ENCODE measurements at places on chromosomes 3 and 15.

DNA sequence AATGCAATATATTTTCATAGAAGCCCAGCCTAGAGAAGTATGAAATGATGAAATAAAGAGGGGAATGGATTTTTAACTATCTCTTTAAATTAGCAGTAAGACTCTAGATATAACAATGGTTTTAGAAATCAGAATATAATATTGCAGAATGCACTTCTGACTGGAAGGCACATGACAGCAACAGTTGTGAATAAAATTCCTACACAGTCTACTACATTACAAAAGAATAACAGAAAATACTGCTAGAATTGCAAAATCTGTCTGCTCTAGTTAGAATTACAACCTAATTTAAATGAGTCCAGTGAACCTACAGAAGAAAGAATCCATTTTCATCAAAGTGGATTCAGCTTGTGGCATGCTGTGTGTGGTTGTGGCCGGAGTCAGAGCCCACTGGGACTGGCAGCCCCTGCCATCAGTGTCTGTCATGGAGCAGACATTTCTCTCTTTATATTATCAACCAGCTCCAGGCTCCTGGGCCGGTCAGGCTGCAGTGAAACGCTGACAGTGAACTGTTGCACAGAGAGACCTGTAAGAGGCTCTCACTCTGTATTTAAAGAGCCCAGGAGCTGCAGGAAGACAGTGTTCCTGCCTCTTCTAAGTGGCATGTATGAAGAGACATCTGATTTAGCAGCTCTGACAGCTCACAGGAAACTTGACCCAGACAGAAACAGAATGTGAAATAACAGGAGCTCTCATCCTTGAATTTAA lies 1523.8 kb upstream of the CADM2 start:
- no peak for ATAC-seq
- no peaks in the 10 kb centered on the region for H3K4me1 ChIP-seq
- no peaks in the 10 kb centered on the region for H3K36me3 ChIP-seq

DNA sequence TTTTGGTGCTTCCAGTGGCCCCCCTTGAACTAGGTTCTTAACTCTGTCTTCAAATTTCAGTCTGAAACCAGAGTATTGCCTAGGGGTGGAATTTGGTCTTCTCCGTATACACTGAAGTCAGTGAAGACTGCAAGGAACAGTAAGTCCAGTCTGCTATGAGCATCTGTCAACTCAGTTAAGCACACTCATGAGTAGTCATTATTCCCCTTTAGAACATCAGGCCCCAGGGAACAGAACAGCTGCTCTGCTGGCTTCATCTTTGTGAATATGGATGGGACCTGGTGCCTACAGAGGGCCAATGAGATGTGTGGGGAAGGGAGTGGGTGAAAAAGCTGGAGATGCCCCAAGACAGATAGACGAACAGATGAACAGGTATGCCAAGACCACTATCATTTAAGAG lies 85.2 kb upstream of the PRR23C start:
- no peak overlapping the region for H3K27ac ChIP-seq
- no peaks in the 10 kb centered on the region for H3K4me1 ChIP-seq
- H3K36me3 ChIP-seq: no peaks in the 10 kb centered on the region
- no peak overlapping the region for H3K4me3 ChIP-seq

GRCh38 chr15:60679256-60679655 lies 200.3 kb upstream of the ICE2 start:
- H3K36me3 ChIP-seq: peaks cover 39% of the 10 kb centered on the region
- H3K4me3 ChIP-seq: no peak overlapping the region
- peak; percentile 25 for ATAC-seq

GRCh38 chr3:119659606-119660291 lies 640 bp downstream of the POPDC2 start:
- peaks cover 6% of the 10 kb centered on the region for H3K36me3 ChIP-seq
- H3K27me3 ChIP-seq: no peaks in the 10 kb centered on the region

DNA sequence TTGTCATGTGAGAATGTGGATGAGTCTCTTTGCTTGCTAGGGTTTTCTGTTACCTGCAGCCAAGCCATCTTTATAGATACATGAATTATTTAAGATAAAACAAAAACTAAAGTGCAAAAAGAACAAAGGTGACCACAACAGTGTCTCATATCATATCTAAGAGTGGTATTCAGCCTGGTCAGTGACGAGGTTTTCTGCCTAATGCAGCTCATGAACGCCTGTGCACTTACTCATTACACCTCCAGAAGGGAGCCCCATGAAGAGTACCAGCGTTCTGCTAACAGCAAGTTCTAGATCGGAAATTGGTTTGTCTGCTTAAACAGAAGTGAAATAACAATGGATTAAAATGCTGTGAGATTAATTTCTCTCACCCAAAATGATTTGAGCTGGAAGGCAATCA lies 19.2 kb downstream of the PXYLP1 start:
- no peak overlapping the region for H3K4me3 ChIP-seq
- no peaks in the 10 kb centered on the region for H3K27me3 ChIP-seq
- H3K4me1 ChIP-seq: no peaks in the 10 kb centered on the region
- no peak overlapping the region for H3K27ac ChIP-seq
- no peak for ATAC-seq
- no peaks in the 10 kb centered on the region for H3K36me3 ChIP-seq

DNA sequence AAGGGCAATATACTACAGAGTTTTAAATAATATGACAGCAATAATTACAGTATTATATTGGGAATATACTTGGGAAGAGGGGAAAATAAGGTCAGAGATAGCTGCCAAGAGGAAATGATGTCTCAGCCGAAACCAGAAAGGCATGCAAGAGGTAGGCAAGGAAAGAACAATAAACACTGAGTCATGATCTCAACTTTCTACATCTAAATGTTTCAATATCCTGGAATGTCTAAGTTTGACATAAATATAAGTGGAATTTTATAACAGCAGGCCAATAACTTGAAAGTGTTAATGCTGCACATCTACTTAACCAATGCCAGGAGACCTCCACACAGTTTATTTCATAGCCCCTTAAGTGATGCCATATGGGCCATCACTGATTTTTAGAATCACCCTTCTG lies 99.8 kb upstream of the CPNE4 start:
- H3K27me3 ChIP-seq: peaks cover 21% of the 10 kb centered on the region
- no peaks in the 10 kb centered on the region for H3K36me3 ChIP-seq
- H3K27ac ChIP-seq: no peak overlapping the region
- ATAC-seq: no peak
- H3K4me3 ChIP-seq: no peak overlapping the region

GRCh38 chr15:68083463-68083862 lies 29.3 kb downstream of the PIAS1 start:
- peaks cover 24% of the 10 kb centered on the region for H3K36me3 ChIP-seq
- H3K4me3 ChIP-seq: no peak overlapping the region
- H3K4me1 ChIP-seq: peaks cover 41% of the 10 kb centered on the region
- no peak overlapping the region for H3K27ac ChIP-seq
- no peaks in the 10 kb centered on the region for H3K27me3 ChIP-seq
- ATAC-seq: no peak

- ATAC-seq: no peak
- H3K36me3 ChIP-seq: no peaks in the 10 kb centered on the region
- no peak overlapping the region for H3K27ac ChIP-seq
- no peak overlapping the region for H3K4me3 ChIP-seq
- no peaks in the 10 kb centered on the region for H3K4me1 ChIP-seq
- H3K27me3 ChIP-seq: peaks cover 4% of the 10 kb centered on the region
Observed at GRCh38 chr3:54533856-54534255, 394.0 kb downstream of the LRTM1 start.

DNA sequence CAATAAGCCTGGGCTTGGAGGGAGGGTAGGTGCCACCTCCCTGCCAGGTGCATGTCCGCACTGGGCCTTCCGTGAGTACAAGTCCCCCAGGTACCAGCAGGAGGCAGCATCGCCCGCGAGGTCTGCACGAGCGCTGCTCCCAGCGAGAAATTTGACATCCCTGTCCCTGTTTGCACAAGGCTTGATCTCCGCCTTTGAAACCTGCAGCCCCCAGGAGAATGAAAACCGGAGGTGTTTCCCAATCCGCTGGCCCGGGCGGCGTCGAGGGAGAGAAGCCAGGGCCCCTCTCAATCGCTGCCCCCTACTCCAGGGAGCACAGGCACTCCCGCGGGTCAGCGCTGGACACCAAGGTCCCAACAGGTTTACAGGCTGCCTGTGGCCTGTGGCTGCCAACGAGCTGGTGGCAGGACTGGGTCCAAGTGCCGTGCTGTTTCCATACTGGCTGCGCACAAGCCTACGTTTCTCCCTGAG lies 961 bp downstream of the HAPLN3 start:
- no peaks in the 10 kb centered on the region for H3K27me3 ChIP-seq
- peak; percentile 84 for ATAC-seq
- H3K36me3 ChIP-seq: peaks cover 11% of the 10 kb centered on the region
- peaks cover 15% of the 10 kb centered on the region for H3K4me1 ChIP-seq
- peak overlapping the region; percentile 78 for H3K4me3 ChIP-seq
- no peak overlapping the region for H3K27ac ChIP-seq

- no peak overlapping the region for H3K4me3 ChIP-seq
- ATAC-seq: no peak
- H3K4me1 ChIP-seq: no peaks in the 10 kb centered on the region
- H3K27me3 ChIP-seq: no peaks in the 10 kb centered on the region
- H3K36me3 ChIP-seq: no peaks in the 10 kb centered on the region
Observed at GRCh38 chr3:27791956-27792355, 69.8 kb upstream of the EOMES start.

DNA sequence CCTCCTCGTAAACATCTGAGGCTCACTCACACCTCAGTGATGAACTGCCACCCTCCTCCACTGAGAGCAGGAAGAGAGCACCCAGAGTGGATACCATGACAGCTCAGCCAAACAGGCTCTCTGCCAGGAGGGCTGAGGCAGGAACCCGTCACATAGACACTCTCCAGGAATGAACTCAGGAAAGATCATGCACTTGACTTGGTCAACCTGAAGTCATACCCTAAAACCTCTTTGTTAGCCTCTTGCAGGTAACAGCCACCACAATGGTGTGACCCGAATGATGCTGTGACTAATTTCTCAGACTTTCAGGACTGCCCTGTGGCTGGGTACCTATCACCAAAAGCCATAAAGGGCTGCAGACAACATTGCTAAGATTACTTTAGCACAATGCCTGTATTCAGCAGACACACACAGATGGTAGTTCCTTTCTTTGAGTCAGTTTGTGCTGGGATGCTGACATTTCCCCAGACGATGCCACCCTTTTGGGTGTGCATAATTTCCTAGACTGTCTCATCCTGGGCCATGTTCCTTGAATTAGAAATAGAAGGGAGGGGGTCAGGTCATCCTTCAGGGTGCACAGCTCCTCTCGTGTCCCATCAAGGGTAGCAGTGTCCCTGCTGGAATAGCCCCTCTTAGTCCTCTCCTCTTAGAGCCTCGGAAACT lies 30.3 kb downstream of the CX3CR1 start:
- peak; percentile 52 for ATAC-seq
- peaks cover 4% of the 10 kb centered on the region for H3K27me3 ChIP-seq
- no peak overlapping the region for H3K4me3 ChIP-seq

DNA sequence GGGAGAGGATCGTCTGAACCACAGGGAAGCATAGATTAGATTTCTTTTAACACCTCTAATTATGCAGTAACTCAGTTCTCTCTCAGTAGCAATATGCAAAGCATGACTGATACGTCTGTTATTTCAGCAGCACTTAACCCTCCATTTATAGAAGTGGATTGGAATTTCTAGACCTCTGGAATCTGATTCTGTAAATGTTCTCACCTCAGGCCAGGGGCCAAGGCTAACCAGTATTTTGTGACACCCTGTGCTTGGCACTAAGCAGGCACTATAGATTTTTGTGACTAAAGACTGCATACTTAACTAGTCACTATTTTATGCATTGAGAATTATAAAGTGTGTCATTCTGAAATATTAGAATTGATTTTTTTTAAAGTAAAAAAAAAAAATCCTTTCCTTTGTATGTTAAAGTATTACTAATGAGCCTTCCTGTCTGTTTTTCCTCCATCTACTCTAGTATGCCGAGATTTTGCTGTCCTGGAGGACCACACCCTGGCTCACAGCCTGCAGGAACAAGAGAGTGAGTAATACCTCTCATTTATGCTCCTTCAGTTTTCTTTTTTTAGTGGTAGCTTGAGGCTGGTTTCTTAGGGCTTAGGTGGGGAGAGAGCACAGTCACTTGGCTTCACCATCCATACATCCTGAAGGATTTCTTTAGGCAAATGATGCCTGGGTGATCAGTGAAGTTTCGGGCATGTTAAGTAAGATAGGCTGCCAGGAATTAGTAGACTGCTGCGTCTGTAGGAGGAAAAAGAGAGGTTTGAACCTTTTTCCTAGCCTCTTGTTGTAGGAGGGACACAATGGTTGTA lies 26.5 kb upstream of the UTS2B start:
- peaks cover 28% of the 10 kb centered on the region for H3K36me3 ChIP-seq
- H3K27me3 ChIP-seq: no peaks in the 10 kb centered on the region
- H3K27ac ChIP-seq: no peak overlapping the region
- ATAC-seq: no peak
